ENCODE measurements at places on chromosomes 16 and 17. TPM values are rescaled to one million over a fixed set of nuclear protein-coding genes. Genes with fewer than 3 reads are reported as not detected.
A peak's percentile ranks its signal among the peaks of the same experiment; 100 is the strongest.

CACNG5 gene
- total RNA-seq, result not detected

KREMEN2 gene
- 0.35 TPM for total RNA-seq

DNA sequence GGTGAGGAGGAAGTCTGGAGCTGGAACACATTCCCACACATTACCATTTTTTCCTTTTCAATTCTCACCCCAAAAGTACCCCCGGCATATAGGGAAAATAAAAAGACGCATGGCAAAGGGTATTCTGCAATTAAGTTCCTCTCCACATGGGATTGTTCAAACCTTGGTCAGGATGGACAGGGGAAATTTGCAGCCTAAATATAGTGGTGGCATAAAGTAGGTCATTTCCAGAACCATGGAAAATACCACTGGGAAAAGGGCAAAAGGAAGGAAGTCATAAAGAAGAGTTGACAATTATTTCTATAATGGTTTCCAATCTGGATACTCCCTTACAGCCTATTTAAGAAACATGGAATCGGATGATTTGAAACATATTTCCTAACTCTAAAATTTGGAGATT, 135.8 kb downstream of the STX8 start:
- H3K27ac ChIP-seq, result no peak overlapping the region
- H3K27me3 ChIP-seq, result no peaks in the 10 kb centered on the region
- no peak overlapping the region for H3K4me3 ChIP-seq
- DNase-seq, result no peak

DNA sequence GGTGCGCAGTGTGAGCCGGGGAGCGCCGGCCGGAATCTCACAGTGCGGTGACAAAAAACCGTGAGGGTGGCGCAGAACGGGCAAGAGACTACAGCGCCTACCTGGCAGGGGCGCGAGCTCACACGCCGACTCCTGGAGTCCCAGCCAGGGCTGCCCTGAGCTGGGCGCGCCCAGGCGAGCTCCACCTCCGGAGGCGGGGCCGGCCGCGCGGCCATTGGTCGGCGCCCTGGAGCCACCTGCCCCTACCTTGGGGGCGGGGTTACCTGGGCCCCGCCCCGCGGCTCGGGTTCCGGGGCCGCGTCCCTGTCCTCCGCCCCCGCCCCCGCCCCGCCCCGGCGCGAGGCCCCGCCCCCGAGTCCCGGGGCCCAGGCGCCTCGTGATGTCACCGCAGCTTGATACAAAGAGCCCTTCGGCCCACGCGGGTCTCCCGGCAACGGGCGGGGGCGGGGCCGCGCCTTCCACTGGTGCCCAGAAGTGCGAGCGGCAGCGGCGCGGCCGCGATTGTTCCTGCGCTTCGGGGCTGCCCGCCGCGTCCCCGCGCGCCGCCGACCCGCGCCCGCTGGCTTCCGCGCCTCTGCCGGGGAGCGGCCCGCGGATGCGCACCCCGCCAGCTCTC, 96.3 kb downstream of the RAB11FIP4 start:
- peak; percentile 93 for DNase-seq
- no peaks in the 10 kb centered on the region for H3K27me3 ChIP-seq
- H3K4me1 ChIP-seq, result peaks cover 48% of the 10 kb centered on the region
- H3K4me3 ChIP-seq, result peak overlapping the region; percentile 84
- peak overlapping the region; percentile 73 for H3K27ac ChIP-seq
- H3K36me3 ChIP-seq, result no peaks in the 10 kb centered on the region

- H3K4me1 ChIP-seq, result peaks cover 24% of the 10 kb centered on the region
- H3K36me3 ChIP-seq, result peaks cover 1% of the 10 kb centered on the region
- DNase-seq, result no peak
- peak overlapping the region; percentile 35 for H3K4me3 ChIP-seq
- peak overlapping the region; percentile 59 for H3K27ac ChIP-seq
Measured at GRCh38 chr17:60864708-60865005, 187.0 kb downstream of the BCAS3 start.

- no peak overlapping the region for H3K4me3 ChIP-seq
- no peak overlapping the region for H3K27ac ChIP-seq
- H3K36me3 ChIP-seq, result peaks cover 2% of the 10 kb centered on the region
- H3K4me1 ChIP-seq, result peaks cover 12% of the 10 kb centered on the region
- no peak for DNase-seq
- peaks cover 61% of the 10 kb centered on the region for H3K27me3 ChIP-seq
Measured at GRCh38 chr16:54280751-54281150, 5.8 kb downstream of the IRX3 start.

DNA sequence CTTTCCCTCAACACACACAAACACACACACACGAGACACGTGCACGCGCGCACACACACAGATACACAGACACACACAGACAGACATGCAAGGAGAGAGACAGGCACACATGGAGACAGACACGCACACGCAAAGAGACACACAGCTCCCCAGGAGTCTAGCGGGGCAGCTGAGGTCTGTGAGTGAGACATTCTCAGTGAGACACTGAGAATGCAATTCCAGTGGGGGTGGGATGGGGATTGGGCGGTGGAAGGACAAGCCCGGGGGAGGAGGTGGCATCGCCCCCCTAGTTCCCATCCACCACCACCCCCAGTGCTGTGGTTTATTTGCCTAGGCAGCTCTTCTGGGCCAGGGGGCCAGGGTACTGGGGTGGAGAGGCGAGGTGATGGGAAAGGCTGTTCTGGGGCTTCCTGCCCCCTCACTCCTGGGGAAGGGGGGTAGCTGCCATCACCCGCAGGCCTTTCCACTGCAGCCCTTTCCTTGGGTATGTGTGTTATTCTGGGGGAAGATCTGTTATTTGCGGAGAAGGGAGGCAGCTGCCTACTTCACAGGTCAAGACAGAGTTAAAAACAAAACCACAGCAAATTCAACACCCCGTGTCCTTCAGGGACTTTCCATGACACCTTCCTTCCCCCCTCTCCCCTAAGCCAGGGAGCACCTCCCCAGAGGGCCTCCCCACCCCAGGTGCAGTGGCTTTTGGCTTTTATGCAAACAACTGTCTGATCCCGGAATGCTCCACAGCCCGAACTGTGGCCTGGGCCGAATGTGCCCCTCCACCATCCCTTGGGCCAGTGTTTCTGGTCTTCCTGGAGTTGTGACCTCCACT, 18.0 kb downstream of the GRB7 start:
- H3K27ac ChIP-seq, result peak overlapping the region; percentile 85
- peak; percentile 65 for DNase-seq
- peaks cover 10% of the 10 kb centered on the region for H3K36me3 ChIP-seq
- H3K4me3 ChIP-seq, result peak overlapping the region; percentile 46

DNA sequence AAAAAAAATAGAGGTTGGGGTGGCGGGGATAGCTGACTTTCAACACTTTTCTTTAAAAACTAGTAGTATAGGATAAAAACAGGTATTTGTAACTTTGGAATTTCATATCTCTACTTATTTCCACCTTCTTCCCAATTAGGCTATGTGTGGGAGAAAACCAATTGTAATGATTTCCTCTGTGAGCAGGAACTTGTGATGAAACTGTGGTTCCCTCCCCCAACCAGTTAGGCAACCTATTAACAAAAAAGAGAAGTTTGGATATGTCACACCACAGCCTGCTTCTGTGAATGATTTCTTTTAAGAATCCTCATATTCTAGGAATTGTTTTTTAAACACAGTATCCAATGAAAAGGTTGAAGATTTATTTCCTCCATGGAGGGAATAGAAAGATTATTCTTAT, 1.9 kb downstream of the IGSF6 start:
- H3K4me3 ChIP-seq, result no peak overlapping the region
- DNase-seq, result no peak
- peaks cover 45% of the 10 kb centered on the region for H3K4me1 ChIP-seq
- peaks cover 3% of the 10 kb centered on the region for H3K36me3 ChIP-seq

DNA sequence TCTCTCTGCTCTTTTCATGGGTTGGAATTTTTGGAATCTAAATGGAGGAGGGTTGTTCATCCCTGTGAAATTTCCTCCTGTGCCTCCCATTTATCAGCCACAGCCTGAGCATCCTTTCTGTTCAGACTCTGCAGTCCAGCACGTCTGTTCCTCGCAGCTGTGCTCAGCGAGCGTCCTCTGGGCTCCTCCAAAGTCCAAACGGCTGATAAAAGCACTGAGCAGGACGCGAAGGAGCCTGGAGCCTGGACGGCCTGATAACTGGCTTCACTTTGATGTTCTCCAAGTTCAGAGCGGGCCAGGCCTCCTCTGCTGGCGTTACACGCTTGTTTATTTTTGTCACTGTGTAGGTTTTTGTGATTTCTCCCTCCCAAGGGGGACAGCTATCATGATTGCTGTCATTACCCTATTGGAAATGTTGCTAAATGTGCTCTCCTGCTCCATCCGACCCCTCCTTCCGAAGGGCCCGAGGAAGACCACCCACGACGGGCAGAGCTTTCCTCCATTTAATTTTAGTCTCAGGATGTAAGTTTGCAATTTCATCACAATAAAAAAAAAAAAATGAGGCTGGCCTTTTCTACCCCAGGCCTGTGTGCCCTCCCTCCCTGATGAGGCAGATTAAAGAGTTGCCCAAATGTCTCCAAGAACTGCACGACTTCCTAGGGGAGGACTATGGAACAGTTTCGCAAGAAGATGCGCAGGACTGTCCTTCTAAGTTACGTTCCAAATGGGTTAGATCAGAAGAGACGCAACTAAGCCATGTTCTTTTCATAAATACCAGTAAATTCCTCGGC, 290.5 kb upstream of the FOXF1 start:
- H3K4me1 ChIP-seq, result no peaks in the 10 kb centered on the region
- no peak overlapping the region for H3K4me3 ChIP-seq
